Breast epithelium (tissue), 4 donors: ENCODE measurements at places on chromosomes 7 and 10. TPM values are rescaled to one million over a fixed set of nuclear protein-coding genes. Genes with fewer than 3 reads are reported as not detected.
A peak's percentile ranks its signal among the peaks of the same experiment; 100 is the strongest.

DNA sequence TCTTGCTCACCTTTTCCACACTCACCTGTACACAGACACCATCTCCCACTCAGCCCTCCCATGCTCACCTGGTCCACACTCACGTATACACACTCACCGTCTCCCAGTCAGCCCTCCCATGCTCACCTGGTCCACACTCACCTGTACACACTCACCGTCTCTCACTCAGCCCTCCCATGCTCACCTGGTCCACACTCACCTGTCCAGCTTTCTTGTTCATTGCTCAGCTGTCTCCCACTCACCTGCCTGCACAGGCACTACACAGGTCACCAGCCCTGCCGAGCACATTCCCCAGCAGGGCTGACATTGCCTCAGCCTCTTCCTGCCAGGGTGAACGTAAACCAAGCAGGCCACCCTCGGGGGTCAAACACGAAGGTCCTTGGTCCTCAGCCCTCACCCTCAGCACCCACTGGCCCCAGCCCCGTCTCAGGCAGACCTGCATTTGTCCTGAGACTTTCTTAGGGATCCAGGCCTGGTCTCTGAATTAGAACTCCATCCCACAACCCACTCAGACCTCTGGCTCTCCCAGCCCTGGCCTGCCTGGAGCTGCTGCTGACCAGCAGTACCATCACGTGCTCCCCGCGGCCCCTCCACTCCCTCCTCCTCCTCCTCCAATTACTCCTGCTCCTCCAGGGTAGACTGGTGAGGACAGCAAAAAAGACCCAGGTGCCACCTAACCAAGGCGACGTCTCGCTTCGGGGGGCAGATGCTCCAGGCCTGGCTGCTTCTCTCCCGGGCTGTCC lies 12.8 kb upstream of the DNAAF5 start:
- H3K4me3 ChIP-seq = no peak overlapping the region
- H3K27me3 ChIP-seq = no peaks in the 10 kb centered on the region
- H3K4me1 ChIP-seq = peaks cover 3% of the 10 kb centered on the region
- H3K36me3 ChIP-seq = no peaks in the 10 kb centered on the region

GRCh38 chr7:95421000-95421846 lies 13.6 kb downstream of the PON2 start:
- no peaks in the 10 kb centered on the region for H3K27me3 ChIP-seq
- no peak overlapping the region for H3K4me3 ChIP-seq
- H3K4me1 ChIP-seq = no peaks in the 10 kb centered on the region
- H3K36me3 ChIP-seq = no peaks in the 10 kb centered on the region

DNA sequence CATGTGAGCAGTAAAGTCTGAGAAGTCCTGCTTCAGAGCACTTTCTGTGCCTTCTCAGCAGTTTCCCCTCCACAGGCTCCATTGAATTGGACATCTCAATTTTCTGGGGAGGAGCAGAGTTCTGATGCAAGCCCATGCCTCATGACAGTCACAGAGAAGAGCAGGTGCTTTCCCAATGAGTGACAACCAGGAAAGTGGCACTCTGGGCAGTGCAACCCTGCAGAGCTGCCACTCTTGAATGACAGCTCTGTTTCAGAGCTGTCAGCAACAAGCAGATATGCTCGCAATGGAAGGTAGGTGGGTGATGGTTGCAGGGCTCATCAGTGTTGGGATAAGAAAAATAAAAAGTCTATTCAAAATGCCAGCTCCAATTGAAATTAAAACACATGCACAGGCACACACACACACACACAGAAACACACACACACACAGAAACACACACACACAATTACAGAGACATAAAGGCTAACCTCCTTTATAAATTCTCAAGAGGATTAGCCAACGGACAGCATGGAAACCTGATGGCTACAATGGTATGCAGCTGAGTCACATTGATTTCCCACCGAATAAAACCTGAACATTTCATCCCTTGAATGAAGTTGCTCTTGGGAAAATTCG lies 50.5 kb downstream of the C10orf67 start:
- no peaks in the 10 kb centered on the region for H3K27me3 ChIP-seq
- no peak overlapping the region for H3K4me3 ChIP-seq
- no peaks in the 10 kb centered on the region for H3K4me1 ChIP-seq
- H3K36me3 ChIP-seq = no peaks in the 10 kb centered on the region
- no peak overlapping the region for H3K27ac ChIP-seq
- DNase-seq = no peak

DNA sequence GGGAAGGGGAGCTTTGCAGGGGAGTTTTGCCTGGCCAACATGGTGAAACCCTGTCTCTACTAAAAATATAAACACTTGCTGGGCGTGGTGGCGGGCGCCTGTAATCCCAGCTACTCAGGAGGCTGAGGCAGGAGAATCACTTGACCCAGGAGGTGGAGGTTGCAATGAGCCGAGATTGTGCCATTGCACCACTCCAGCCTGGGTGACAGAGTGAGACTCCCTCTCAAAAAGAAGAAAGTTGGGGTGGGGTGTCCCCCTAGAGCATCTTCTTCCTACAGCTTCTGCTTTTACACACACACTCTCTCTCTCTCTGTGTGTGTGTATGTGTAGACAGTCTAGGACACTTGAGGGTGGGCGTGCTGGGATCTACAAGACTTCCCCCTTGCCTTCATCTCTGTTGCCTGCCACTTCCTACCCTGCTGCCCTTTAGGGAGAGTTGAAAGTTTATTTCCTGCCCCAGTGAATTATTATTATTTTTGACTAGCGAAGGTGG lies 21.7 kb downstream of the PLAU start:
- H3K4me1 ChIP-seq = peaks cover 3% of the 10 kb centered on the region
- no peaks in the 10 kb centered on the region for H3K36me3 ChIP-seq
- no peak overlapping the region for H3K27ac ChIP-seq
- DNase-seq = no peak

GRCh38 chr10:4522296-4523000 lies 303.6 kb upstream of the AKR1E2 start:
- DNase-seq = no peak
- H3K4me1 ChIP-seq = no peaks in the 10 kb centered on the region
- H3K27ac ChIP-seq = no peak overlapping the region
- no peak overlapping the region for H3K4me3 ChIP-seq
- H3K27me3 ChIP-seq = no peaks in the 10 kb centered on the region

Gene RET
- 0.96 TPM for total RNA-seq

GRCh38 chr7:158027646-158028045 lies 560.0 kb downstream of the PTPRN2 start:
- DNase-seq = peak; percentile 22
- H3K36me3 ChIP-seq = no peaks in the 10 kb centered on the region
- no peaks in the 10 kb centered on the region for H3K4me1 ChIP-seq
- H3K27me3 ChIP-seq = no peaks in the 10 kb centered on the region

DNA sequence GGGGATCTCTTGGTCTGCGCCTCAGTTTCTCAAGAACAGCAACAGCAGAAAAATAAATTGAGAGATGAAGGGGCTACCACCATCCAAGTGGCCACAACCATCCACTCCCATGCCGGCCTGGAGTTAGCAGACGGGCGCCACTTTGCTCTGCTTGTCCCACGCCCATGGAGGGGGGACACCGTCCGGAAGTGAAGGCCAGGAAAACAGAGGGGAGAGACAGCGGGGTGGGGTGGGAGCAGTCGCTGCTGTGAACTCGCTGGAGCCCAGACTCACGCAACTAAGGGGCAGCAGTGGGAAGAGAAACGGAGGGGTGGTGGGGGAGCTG lies 135.4 kb downstream of the KIF20B start:
- no peaks in the 10 kb centered on the region for H3K36me3 ChIP-seq
- H3K4me3 ChIP-seq = peak overlapping the region; percentile 48
- H3K4me1 ChIP-seq = no peaks in the 10 kb centered on the region
- no peaks in the 10 kb centered on the region for H3K27me3 ChIP-seq

Gene CYP2C8
- 0.16 TPM for total RNA-seq

DNA sequence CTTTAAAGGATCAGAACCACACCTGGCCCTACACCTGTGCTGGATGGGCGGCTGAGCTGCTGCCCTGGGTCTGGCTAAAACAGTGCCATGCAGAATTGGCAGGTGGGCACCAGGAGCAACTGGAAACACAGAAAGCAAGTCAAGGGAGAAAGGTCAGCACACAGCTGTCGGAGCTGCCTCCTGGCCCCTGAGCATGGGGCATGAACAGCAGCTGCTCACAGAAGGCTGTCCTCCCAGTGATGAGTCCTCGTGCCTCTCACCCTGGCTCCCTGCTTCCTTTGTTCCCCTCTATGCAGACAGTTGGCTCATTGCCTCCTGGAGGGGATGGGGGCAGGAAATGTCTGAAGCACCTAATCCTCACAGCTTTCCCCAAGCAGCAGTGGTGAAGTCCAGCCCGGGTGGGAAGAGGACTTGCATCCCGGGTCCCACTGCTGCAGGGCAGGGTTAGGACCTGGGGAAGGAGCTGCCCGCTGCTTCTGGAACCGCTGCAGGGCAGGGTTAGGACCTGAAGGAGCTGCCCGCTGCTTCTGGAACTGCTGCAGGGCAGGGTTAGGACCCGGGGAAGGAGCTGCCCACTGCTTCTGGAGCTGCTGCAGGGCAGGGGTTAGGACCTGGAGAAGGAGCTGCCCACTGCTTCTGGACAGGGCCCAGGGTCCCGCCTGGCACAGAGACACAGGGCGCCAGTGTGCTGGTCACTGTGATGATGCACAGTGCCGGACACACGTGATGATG lies 37.3 kb downstream of the VIPR2 start:
- DNase-seq = no peak
- no peak overlapping the region for H3K4me3 ChIP-seq
- no peak overlapping the region for H3K27ac ChIP-seq
- H3K4me1 ChIP-seq = no peaks in the 10 kb centered on the region
- no peaks in the 10 kb centered on the region for H3K36me3 ChIP-seq
- no peaks in the 10 kb centered on the region for H3K27me3 ChIP-seq

Gene GIMAP1
- 6.6 TPM for total RNA-seq

DNA sequence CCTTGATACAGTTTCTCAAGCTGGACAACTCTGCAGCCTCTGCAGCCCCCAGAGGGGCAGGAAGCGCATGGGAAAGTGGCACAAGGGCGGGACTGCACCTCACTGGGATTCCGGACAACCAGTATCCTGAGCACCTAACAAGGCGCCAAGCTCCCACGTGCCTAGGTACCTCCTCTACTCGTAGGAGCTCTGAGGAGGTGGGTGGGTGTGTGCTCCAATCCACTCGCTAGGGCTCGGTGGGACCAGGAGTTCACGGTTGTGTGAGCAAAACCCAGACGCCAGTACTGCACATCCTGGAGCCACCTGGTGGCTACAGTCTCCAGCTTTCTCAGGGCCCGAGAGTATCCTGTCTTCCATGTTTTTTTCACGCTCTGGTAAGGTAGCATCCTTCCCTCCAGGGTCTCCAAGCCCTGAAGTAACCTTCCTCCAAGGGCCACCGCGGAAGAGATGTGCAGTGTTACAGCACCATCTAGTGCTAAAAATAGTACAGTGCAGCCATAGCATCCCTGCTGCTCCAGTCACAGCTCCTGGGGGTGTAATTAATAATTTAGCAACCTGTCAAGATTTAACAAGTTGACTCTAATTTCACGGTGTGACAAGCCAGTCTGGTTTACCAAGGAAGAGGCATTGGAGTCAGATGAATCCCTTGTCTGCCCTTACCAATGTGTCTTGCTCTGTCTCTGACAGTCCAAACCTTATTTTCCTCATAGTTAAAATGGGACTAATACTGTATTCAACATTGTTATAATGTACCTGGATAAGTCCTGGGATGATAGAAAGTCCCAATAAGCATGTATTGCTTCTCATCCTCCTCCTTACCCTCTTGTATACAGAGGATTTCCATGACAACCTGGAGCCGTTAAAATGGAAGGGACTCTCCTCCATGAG lies 70.4 kb downstream of the HERPUD2 start:
- no peaks in the 10 kb centered on the region for H3K36me3 ChIP-seq
- H3K4me3 ChIP-seq = no peak overlapping the region
- H3K4me1 ChIP-seq = no peaks in the 10 kb centered on the region
- H3K27ac ChIP-seq = no peak overlapping the region
- DNase-seq = no peak

Gene VSTM2A
- not detected for total RNA-seq

DNA sequence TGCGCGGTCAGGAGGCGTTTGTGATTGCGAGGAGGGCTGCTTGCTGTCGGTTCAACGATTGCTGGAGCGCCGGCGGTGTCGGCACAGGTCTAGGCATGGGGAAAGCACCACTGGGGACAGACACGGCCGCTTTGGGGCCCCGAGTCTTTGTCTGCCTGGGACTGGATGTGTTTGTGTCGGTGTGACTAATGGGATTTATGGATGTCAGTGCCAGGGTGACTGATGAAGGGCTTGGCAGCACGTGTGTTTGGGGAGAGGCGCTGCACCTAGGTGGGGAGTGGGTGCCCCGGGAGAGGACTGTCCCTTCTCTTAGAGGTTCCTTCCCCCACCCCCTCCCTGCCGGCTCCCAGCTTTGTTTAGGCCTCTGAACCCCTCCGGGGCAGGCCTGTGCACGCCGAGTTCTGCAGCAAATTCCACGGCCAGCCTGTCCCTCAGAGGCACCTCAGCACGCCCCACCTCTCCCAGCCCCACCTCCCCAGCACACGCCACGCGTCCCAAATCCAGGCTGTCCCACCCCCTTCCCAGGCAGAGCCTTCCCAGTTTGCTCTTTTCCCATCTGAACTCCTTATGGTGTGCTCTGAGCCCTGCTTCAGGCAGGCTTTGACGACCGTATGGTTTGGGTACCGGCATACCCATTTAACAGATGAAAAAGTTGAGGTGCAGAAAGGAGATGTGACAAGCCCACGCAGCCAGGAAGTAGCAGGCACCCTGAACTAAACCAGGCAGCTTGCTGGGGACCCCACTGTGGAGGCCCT lies 6.4 kb upstream of the TNRC18 start:
- H3K27ac ChIP-seq = peak overlapping the region; percentile 99
- peak; percentile 83 for DNase-seq
- H3K36me3 ChIP-seq = no peaks in the 10 kb centered on the region
- H3K4me3 ChIP-seq = peak overlapping the region; percentile 98
- H3K4me1 ChIP-seq = no peaks in the 10 kb centered on the region
- no peaks in the 10 kb centered on the region for H3K27me3 ChIP-seq

- no peak for DNase-seq
- H3K4me1 ChIP-seq = no peaks in the 10 kb centered on the region
- H3K27ac ChIP-seq = peak overlapping the region; percentile 72
- no peaks in the 10 kb centered on the region for H3K27me3 ChIP-seq
- no peak overlapping the region for H3K4me3 ChIP-seq
Measured at GRCh38 chr7:121796381-121796780, 76.6 kb upstream of the PTPRZ1 start.

Gene CHST15
- total RNA-seq = 19.0 TPM

- H3K27me3 ChIP-seq = no peaks in the 10 kb centered on the region
- no peaks in the 10 kb centered on the region for H3K4me1 ChIP-seq
- no peak overlapping the region for H3K4me3 ChIP-seq
Measured at GRCh38 chr7:158077151-158077840, 510.3 kb downstream of the PTPRN2 start.
